ENCODE measurements at places on chromosomes 7 and 10. TPM values are rescaled to one million over a fixed set of nuclear protein-coding genes. Genes with fewer than 3 reads are reported as not detected.

UFSP1 gene
- total RNA-seq: 4.7 TPM

- no peak for DNase-seq
These were observed 474.9 kb downstream of the KCNMA1 start for GRCh38 chr10:77162697-77163096.

LRRN3 gene
- 2.4 TPM for total RNA-seq

HNRNPF gene
- total RNA-seq: 221 TPM

- DNase-seq: no peak
These were observed 234.3 kb downstream of the ADAM12 start for GRCh38 chr10:126153711-126154628.

- no peak for DNase-seq
These were observed 110.9 kb upstream of the NANOS1 start for GRCh38 chr10:118918587-118918986.

- peak; percentile 72 for DNase-seq
These were observed 25.9 kb upstream of the DDC start for GRCh38 chr7:50591098-50591479.

LRMDA gene
- 17.1 TPM for total RNA-seq

ODAD2 gene
- 0.59 TPM for total RNA-seq

DNA sequence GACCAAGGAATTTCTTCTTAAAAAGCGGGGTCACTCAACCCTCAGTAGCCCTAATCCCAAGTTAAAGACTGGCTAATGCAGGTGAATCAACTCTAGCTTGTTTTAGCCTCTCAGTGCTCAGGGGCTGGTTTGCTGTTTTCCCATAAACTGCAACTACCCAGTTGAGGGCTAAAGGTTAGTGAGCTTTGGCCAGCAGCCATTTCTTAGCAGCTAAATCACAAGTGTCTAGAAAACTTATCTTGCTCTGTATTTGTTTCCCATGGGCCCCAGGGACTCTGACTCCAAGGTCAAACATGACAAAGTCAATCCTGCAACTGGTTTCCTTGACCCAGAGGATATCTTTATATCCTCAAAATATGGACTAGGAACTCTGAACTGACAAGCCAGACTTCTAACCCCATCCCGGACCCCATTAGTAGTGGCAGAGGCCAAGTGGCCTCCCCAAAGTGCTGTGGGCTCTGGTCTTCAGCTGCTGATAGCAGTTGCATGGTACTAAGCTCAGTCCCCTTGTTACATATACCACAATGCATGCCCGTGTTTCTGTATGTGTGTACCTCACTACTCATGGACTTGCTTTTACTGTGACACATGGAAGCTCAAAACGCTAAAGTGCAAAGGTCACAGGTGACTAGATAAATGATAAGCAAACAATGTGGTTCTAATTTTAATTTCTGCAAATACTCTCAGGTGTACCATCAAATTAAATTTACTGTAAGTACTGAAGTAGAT is 793.0 kb upstream of the IGFBP3 start:
- no peak for DNase-seq

GRCh38 chr10:122503886-122504609 is 42.7 kb downstream of the HTRA1 start:
- no peak for DNase-seq

KCNIP2 gene
- total RNA-seq: 1.4 TPM

GRCh38 chr7:129438839-129439651 is 4.8 kb downstream of the STRIP2 start:
- DNase-seq: peak; percentile 93

SYPL1 gene
- total RNA-seq: 39.5 TPM

LRRC4 gene
- 0.29 TPM for total RNA-seq

SRGN gene
- total RNA-seq: 344 TPM

DNA sequence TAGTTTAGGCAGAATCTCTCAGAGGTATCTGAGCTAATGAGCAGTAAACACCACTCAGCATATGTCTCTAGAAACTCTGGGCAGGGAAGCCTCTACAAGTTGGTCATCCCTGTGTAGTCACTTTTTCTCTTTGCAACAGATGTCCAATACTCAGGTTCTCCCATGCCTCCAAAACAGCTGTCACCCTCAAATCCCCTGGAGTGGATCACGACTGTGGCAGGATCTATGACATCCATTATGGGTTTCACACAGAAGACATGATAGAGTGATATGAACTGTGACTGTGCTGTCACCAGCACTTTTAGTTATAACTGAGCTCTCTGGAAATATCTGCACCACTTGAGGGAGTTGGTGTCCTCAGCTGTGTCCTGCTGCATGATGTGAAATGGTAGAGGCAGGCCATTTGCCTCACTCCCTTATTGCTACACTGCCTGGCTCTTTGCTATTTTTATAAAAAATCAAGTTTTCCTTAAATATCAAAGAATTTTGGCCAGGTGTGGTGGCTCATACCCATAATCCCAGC is 24.1 kb upstream of the ZNRF2 start:
- DNase-seq: no peak

ALOX5 gene
- not detected for total RNA-seq

TECPR1 gene
- total RNA-seq: 20.3 TPM
